Germinal center (tissue), 1 donor: ENCODE measurements at places on chromosomes 11 and 22.

- no peak for DNase-seq
These were observed at the start of gene TMEM132A for GRCh38 chr11:60924110-60924905. Gene TMEM132A (plus strand): TSS chr11:60924460. CDS start chr11:60924634, 174 bp downstream.

- peak; percentile 1 for DNase-seq
These were observed 39.8 kb downstream of the KCNQ1 start for GRCh38 chr11:2484576-2485125.

GRCh38 chr11:11347592-11347991 is 5.5 kb downstream of the CSNK2A3 start:
- DNase-seq: no peak

DNA sequence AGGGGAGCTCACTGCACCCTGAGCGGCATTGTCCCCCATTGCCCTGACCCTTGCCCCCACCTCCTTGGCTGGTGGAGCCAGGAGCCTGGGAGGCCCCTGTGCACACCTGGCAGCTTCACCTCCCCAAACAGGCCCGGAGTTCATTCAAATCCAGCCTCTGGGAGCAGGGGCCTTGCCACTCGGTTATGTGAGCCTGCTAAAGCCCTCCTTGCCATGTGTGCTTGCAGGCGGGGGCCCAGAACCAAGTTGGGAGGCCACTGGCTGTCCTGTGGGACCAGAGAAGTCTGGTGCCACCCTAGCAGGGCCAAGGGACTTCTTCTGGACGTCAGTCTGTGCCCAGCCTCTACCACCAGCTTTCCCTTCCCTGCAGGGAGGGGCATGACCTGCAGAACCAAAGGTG is 48.9 kb downstream of the NFAM1 start:
- no peak for DNase-seq

DNA sequence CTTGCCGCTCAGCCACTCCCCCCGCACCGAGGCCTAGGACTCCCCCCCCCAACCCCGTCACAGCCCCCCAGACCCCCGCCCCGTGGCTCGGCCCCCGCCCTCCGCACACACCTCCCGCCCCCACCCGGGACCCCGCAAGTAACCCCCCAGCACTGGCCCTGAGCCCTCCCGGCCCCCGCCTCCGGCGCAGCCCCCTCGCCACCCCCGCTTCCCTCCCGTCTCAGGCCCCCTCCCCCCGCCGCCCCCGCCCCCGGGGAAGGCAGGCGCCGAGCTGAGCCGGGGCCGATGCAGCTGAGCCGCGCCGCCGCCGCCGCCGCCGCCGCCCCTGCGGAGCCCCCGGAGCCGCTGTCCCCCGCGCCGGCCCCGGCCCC is 1.5 kb downstream of the SHANK3 start:
- peak; percentile 2 for DNase-seq

GRCh38 chr11:105589346-105589745 is 20.5 kb upstream of the GRIA4 start:
- no peak for DNase-seq

- no peak for DNase-seq
These were observed 80.8 kb downstream of the CACNA1I start for GRCh38 chr22:39651053-39651996.

GRCh38 chr11:64888729-64889511 is 10.5 kb upstream of the EHD1 start:
- no peak for DNase-seq

GRCh38 chr11:15775015-15775541 is 581.3 kb downstream of the SOX6 start:
- no peak for DNase-seq

GRCh38 chr22:44389926-44390612 is 77.3 kb upstream of the SHISAL1 start:
- DNase-seq: no peak

DNA sequence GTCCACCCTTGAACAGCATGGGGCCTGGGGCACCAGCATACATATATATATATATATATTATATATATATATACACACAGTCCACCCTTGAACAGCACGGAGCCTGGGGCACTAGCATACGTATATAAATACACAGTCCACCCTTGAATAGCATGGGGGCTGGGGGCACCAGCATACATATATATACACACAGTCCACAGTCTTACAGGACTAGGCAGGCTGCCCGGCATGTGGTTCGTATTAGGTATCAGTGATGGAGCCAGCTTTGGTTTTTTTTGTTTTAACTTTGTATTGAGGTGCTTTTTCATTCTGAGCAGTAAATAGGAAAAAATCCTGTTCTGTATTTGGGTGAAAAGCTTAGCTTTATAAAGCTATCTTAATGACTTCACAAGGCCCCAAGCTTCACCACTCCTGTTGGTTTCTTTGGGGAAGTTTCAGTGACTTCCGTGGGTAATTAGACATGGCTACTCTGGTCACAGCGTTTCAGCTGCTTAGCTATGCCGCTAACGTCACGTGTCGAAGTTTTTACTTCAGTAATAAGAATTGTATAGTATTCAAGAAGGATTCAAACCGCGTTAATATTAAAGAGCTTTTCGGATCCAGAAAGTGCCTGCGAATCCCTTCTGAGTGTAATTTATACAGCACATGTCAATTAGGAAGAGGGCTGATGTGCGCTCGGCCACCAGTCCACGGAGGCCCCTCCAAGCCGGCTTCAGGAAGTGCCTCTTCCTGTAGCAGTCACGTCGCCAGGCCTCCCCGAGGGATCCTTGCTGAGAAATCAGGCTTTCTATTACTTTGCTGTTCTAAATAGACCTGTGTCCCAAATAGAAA is 179.7 kb downstream of the TBC1D22A start:
- DNase-seq: no peak

GRCh38 chr11:103803062-103803461 is 233.4 kb upstream of the DDI1 start:
- DNase-seq: no peak

- no peak for DNase-seq
These were observed 28.0 kb downstream of the ARHGAP1 start for GRCh38 chr11:46672381-46672839.

- DNase-seq: no peak
These were observed 5.5 kb upstream of the SIGIRR start for GRCh38 chr11:420054-420910.

- DNase-seq: no peak
These were observed 3.4 kb downstream of the CCND1 start for GRCh38 chr11:69644071-69644961.

GRCh38 chr11:35335226-35335625 is 84.1 kb downstream of the SLC1A2 start:
- DNase-seq: no peak

DNA sequence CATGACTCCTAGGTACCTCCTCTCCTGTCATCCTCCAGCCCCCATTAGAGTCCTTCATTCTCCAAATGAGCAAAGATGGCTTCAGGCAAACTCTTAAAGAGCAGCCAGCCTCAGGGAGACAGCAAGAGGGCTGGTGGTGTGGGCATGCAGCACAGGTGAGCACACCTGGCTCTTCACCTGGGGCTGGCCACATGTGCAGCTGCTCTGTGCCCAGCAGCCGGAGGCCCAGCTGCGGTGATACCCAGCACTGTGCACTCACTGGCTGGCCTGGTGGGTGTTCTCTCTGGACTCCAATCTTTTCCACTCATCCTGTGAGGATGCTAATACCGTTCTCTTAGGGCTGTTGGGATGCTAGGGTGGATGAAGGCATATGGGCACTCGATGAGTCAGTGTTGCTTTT is 106.1 kb upstream of the PARVA start:
- DNase-seq: no peak

- DNase-seq: no peak
These were observed 27.0 kb downstream of the POLDIP3 start for GRCh38 chr22:42587588-42588175.

DNA sequence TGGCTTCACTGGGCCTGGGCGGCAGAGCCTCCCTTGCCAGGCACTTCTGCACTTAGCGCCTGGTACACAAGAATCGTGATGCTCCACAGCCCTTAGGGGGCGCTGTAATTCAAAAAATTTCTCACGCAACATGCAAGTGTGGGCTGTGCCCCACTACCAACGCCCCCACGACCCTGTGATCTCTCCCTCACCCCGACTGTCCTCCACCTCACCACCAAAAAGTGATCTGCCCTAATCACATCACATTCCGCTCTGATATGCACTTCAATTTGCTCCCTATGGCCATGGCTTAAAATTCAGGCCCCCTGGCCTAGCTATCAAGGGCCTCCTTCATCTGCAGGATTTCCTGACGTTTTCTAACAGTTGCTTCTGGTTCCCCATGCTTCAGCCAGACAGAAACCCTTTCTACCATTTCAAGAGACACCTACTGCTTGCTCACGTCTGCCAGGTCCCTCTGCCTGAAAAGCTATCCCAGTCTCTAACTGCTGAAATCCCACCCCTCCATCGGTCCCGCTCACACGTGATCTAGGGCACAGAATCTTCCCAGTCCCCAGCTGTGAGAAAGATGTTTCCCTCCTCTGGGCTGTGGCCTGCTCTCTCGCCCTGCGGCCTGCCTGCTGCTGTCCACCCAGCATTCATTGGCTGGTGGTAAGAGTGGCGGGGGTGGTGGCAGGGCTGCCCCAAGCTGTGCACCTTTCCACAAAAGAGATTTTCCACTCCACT is 27.9 kb upstream of the LRRC32 start:
- no peak for DNase-seq

DNA sequence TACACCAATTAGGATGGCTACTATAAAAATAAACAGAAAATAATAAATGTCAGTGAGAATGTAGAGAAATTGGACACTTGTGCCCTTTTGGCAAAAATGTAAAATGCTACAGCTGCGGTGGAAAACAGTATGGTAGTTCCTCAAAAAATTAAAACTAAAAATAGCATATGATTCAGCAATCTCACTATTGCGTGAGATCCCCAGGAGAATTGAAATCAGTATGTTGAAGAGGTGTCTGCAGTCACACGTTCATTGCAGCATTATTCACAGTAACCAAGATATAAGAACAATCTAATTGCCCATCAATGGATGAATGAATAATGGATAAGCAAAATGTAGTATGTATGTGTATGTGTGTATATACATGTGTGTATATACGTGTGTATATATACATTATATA is 6.8 kb downstream of the OR52N2 start:
- DNase-seq: no peak

DNA sequence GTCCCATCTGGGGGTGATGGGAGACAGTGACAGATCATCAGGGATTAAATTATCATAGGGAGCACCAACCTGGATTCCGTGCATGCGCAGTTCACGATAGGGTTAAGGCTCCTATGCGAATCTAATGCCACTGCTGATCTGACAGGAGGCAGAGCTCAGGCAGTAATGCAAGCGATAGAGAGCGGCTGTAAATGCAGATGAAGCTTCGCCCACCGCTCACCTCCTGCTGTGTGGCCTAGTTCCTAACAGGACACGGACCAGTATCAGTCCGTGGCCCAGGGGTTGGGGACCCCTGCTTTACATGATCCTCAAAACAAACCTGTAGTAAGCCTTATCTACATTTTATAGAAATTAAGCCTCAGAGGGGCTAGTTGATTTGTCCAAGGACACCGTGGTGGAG is 94.3 kb downstream of the TTC28 start:
- no peak for DNase-seq

DNA sequence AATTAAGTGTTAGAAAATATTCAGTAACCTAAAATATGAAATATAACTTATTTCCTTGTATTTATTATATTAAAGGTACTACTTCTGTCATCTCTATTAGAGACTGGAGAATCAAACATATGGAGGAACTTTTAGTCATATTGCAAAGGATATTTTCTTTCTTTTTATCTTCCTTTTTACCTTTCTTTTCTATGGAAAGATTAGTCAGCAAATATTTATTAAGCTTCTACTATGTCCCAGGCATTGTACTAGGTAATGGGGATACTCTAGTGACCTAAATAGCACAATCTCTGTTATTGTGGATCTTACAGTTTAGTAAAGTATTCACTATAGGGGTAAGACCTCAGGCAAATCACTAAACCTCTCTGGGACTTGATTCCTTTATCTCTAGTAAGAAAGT is 18.3 kb downstream of the SIK2 start:
- no peak for DNase-seq
